ENCODE measurements at places on chromosomes 12 and 14.

- no peak for DNase-seq
Measured at GRCh38 chr12:93173178-93173957, 204.4 kb upstream of the NUDT4 start.

DNA sequence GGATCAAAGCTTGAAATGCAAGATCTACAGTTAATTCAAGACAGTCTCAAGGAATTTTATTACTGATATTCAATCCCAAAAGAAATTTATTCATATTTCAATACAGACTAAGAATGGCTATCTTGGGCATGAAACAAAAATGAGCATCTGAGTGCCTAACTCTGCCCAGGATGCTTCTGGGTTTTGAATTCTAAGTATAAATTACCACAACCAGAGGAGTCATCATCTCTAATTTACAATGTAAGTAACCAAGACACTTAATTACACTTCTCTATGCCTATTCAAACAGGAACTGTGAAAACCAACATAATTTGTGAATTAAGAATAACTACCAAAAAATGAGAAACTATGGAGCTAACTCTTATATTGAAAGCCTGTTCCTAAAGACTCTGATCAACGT lies 14.1 kb downstream of the OSBPL8 start:
- DNase-seq = no peak

DNA sequence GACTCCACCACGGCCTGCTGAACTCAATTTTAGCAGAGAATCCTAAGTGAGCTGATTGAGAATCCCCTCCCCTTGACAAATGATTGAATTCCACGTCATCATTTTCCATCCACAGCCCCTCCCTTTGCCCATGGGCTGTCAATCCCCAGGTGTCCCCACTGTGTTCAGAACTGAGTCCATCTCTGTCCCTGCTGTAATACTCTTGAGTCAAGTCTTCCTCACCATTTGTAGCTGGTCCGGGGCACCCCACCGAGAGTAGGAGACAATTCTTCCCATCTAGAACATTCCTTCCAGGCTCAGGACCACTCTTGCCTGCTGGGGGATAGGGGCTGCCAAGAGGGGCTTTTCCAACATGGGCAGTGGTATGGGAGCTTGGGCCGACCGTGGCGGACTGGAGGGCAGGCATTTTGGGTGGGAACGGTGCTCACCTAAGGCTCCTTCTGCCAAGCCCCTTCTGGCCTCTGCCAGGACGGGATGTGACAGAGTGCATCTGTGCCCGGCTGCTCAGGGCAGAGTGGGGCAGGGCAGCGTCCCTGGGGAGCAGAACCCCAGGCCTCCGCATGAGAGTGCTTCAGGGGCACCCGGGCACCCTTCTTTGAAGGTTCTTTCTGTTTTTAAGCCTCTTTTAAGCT lies 218.1 kb upstream of the RTL1 start:
- DNase-seq = no peak

DNA sequence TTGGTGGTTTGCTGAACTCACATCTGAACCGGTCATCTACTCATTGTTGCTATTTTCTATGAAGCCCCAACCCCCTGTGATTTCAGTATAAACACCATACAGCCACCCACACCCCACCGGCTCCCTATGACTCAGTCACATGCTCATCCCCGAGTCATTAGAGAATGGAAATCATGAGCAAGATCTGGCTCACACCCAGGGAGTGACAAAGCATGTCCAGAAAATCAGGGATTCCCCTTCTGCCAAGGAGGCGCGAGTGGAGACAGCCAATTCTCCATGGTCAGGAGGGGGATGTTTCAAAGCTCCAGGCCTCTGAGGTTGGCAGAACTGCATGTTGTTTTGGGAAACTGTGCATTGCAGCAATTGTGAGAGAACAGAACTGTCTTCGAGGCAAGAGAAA lies 657.5 kb upstream of the TBX3 start:
- peak; percentile 25 for DNase-seq

DNA sequence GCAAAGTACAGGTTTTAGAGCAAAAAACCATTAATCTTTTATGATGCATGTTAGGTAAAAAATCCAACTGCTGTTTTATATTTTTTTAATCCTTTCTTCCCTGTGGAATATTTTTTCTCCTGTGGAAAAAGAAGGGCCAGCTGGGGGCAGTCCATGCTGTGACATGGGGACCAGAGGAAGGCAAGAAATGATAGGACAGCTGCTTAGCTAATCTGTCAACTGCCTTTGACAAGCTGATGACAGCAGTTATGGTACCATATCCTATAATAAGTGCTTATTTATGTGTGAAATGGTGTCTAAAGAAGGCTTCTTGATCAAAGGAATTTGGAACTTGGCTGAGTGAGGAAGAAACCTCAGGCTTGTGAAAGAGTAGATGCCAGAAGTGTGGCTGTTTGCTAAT lies 452.4 kb upstream of the NOVA1 start:
- DNase-seq = no peak

Measured in testis (tissue), 5 donors.